ENCODE measurements at places on chromosomes 1 and 21. TPM values are rescaled to one million over a fixed set of nuclear protein-coding genes. Genes with fewer than 3 reads are reported as not detected.

DNA sequence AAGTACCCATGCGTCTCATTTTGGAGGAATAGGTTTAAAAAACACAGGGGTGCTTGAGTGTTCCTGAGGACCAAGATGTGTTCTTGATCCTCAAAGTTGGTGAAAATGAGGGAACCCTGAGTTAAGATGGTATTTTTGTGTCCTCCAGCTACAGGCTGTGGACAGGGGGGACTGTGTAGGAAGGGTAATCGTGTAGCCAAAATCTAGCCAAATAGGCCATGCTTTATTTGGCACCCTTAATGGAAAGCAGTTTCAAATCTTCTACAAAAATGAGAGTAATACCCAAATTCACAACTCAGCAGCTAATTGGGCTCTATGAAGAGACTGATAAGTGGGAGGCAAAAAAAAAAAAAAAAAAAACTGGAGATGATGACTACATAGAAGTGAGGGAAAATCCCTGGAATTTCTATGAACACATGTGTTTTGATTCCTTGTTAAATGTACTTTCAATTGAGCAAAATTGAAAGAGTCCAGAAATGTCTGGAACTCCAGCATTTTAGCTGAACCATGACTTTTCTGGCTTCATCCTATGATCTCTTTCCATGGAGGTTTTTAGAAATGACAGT lies 470 bp downstream of the HSD11B1 start:
- DNase-seq = no peak

The TMEM240 gene
- total RNA-seq = 16.3 TPM

- no peak for DNase-seq
These were observed 80.6 kb downstream of the CENPF start for GRCh38 chr1:214683621-214684020.

- no peak for DNase-seq
These were observed 11.1 kb downstream of the EIF4G3 start for GRCh38 chr1:21165646-21166045.

- no peak for DNase-seq
These were observed 102.0 kb upstream of the CHODL start for GRCh38 chr21:18142655-18143054.

GRCh38 chr1:22347854-22348760 lies 103.5 kb upstream of the ZBTB40 start:
- no peak for DNase-seq

The PLEKHG5 gene
- 3.1 TPM for total RNA-seq

The ZNF644 gene
- total RNA-seq = 55.1 TPM

DNA sequence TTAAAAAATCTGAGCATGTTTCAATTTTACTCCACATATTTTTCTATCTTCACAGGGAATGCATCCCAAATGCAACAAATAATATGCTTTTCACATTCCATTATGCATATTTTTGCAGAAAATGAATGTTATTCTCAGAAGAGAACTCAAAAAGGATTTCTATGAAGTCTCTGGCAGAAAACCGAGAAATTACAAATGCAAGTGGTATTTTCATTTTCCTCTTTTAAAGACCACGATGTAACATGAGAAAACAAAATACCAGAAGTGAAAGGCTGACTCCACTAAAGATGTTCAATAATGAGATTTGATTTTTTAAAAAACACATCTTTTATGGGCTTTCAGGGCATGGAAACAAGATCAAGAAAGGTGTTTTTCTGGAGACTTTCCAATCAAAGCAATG lies 5.0 kb upstream of the PDC start:
- DNase-seq = no peak

GRCh38 chr1:56933606-56934005 lies 32.2 kb downstream of the C8B start:
- DNase-seq = no peak

- no peak for DNase-seq
These were observed 294.1 kb upstream of the SGIP1 start for GRCh38 chr1:66239834-66240233.

DNA sequence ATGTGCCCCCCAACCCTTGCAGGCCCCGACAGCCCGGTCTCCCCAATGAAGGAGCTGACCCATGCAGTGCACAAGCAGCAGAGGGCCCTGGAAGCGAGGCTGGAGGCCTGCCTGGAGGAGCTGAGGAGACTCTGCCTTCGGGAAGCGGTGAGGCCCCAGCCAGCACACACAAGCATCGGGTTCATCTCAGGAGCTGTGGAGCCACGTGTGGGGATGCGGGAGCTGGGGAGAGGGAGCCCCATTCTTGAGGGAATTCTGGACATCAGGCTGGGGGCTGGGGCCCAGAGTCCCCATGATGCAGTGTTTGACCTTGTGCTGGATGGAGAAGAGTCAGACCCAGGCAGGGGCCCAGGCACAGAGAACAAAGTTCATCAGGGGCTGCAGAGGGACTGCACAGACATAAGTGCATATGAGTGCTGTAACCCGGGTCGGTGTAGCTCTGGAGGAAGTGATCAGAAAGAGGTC lies 4.8 kb downstream of the INAVA start:
- peak; percentile 47 for DNase-seq

- DNase-seq = peak; percentile 43
These were observed 64.7 kb downstream of the KCND3 start for GRCh38 chr1:111924786-111925185.

Measured in sigmoid colon (tissue), 7 donors.